NCI-H510A treated with DMSO at 0.1 percent for 48 hours (cell line): ENCODE measurements at places on chromosomes 5 and 9.

DNA sequence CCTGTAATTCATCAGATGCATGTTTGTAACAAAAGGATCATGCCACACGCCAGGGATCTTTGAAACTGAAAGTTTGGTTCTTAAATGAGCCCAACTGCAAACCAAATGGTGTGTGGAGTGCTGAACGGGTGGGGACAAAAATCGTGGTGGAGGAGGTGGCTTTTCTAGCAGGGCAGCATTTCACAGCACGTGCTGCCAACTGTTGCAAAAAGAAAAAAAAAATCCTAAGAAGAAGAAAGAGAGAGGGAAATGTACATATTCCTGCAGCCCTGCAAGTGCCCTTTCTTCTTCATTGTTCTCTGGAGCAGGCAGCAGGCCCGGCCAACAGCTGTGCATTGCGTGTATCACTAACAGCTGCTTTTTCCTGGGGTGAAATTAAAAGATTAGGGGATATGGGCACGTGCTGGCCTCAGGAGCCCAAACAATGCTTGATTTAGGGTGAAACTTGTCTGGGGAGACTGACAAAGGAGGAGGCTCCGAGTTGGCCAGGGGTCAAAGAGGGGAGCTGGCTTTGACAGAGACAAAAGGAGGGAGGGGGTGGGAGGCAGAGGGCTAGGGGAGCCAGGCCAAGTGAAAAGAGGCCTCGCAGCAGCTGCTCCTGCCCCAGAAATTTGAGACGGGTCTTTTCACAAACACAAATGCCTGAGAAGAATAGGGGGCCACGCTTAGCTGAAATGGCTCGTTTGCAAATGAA is 73.0 kb downstream of the GADD45G start:
- peak; percentile 40 for DNase-seq

DNA sequence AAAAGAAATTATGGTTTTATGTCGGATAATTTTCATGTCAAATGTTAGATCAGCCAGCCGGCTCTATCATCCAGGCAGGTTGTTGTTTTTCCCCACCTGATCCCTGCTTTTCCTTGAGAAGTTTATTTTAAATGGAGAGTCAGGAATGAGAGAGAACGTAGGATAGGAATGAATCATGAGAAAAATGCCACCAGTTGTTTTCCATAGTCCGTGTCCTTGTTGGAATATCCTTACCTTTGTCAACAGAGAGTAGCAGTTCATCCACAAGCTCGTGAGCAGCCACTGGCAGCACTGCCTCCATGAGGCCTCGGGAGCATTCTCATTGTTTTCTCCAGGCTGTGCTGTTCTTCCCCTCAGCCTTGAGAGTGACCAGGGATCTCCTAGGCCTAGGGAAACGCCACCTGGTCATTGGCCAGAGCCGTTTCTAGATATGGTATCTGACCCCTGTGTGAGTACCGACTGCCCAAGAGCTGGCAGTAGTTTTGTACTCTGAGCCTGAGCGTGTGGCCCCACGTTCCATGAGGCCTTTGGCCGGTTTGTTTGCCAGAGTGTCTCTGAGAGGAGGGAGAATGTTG is 293.3 kb downstream of the FANCC start:
- DNase-seq, result peak; percentile 13

- DNase-seq, result no peak
Measured at GRCh38 chr5:110547495-110547894, 179.0 kb downstream of the TMEM232 start.

GRCh38 chr5:120304663-120305062 is 159.4 kb upstream of the PRR16 start:
- DNase-seq, result no peak

- DNase-seq, result no peak
Measured at GRCh38 chr5:17448877-17449276, 49.2 kb upstream of the TAF11L2 start.

DNA sequence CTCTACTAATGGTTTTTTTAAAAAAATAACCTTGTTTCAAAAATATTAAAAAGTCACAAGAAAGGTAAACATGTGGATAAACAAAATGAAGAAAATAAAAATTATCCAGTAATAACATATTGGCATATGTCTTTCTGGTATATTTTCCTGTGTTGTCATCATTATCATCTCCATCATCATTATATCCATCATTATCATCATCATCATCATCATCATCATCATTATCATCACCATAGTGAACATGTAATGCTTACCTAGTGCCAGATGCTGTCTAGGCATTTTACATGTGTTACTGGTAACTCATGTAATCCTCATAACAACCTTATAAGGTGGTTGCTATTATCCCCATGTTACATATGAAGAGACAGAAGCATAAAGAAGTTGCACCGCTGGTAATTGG is 111.5 kb upstream of the CDKN2B start:
- no peak for DNase-seq

DNA sequence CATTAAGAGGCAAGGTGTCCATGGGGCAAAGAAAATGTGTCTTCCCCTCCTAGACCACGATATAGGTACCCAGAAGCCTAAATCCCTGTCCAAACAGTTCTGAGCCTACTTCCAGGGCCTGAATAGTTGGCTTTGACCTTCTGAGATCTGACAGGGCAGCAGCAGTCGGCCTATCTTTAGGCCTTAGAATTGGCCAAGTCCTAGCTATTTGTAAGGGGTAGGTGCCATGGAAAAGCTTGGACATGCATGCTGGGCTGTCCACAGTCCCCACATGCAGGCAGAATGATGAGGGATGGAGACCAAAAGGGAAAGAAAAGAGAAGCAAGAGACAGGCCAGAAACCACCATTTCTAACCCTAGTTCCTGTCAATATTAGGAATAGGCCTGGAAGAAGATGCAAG is 346.1 kb downstream of the ANXA1 start:
- DNase-seq, result no peak

- DNase-seq, result no peak
Measured at GRCh38 chr5:14156290-14156649, 13.1 kb downstream of the TRIO start.

DNA sequence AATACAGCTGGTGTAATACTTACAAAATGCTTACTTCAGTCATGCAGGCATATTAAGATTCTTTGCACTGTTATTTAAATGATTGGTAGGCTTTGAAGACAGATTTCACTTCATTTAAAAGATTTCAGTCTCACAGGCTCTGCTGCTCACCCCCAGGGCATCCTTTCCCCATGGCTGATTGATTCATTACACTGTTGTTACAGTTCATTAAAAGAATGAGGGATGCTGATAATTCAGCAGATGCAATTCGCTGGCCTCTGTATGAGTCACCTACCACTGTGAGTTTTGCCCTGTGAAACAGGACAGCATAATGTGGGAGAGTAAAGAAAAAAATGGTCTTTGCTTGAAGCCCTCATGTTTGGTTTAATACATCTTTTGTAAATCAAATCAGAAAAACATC is 246.9 kb downstream of the CYLC2 start:
- DNase-seq, result no peak

GRCh38 chr5:133267601-133268000 is 215.8 kb downstream of the HSPA4 start:
- DNase-seq, result no peak
